Fibroblast of skin of right quadriceps (primary cell): ENCODE measurements at places on chromosomes 5 and 9.

DNA sequence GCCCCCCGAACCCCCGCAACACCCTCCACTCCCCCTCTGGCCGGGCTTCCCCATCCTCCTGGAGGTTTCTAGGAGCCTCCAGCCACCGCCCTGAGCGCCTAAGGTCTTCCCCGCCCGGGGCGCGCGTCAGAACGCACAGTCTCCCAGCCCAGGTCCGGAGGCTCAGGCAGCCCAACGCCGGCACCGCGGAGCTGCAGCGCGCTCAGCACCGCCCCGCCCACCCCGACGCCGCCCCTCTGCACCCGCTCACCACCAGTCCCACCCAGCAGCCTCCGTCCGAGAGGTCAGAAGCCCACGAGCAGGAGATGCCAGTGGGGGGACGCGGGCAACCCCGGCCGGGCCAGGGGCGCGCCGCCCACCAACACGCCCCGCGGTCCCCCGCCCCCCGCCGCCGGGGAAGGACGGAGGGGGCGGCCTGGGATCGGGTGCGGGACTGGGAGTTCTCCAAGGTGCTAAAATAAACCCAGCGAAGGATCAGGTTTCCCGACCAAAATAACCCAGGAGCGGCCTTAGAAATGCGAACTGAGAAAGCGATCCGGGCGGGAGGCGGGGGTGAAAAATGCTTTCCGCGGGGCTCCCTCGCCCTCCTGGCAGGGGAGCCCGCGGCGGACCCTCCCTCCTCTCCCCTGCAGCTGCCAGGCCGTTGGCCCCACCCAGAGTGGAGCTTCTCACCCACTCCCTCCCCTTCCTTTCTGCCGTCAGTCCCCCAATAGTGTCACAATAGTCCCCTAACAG is 6.5 kb upstream of the FAM78A start:
- DNase-seq = peak; percentile 16

- DNase-seq = no peak
These were observed 93.5 kb downstream of the SSBP2 start for GRCh38 chr5:81657386-81657785.

GRCh38 chr9:89185980-89186379 is 7.4 kb upstream of the SHC3 start:
- DNase-seq = peak; percentile 31

DNA sequence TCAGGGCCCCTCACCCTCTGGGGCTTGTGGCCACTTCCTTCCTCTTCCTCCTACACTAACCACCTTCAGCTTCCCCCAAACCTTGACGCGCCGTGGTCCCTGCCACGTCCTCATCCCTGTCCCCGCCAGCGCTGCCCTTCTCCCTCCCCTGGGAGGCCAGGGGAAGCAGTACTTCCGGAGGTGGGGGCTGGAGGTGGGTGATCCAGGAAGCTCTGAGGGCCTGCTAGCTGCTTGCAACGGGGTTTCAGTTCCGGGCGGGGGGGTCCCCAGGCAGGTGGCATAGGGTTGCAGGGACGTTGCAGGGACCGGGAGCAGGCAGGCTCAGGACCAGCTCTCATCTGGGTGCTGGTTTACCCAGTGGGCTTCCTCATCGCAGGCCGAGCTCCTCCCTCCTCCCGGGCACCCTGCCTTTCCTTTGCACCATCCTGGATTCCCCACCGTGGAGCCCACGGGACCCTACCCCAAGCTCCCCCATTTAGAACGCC is 70.0 kb downstream of the RXRA start:
- DNase-seq = no peak

- DNase-seq = peak; percentile 8
These were observed 773.4 kb downstream of the BRINP1 start for GRCh38 chr9:118595719-118596305.
